ENCODE measurements at places on chromosomes 13 and 19.
A peak's percentile ranks its signal among the peaks of the same experiment; 100 is the strongest.

DNA sequence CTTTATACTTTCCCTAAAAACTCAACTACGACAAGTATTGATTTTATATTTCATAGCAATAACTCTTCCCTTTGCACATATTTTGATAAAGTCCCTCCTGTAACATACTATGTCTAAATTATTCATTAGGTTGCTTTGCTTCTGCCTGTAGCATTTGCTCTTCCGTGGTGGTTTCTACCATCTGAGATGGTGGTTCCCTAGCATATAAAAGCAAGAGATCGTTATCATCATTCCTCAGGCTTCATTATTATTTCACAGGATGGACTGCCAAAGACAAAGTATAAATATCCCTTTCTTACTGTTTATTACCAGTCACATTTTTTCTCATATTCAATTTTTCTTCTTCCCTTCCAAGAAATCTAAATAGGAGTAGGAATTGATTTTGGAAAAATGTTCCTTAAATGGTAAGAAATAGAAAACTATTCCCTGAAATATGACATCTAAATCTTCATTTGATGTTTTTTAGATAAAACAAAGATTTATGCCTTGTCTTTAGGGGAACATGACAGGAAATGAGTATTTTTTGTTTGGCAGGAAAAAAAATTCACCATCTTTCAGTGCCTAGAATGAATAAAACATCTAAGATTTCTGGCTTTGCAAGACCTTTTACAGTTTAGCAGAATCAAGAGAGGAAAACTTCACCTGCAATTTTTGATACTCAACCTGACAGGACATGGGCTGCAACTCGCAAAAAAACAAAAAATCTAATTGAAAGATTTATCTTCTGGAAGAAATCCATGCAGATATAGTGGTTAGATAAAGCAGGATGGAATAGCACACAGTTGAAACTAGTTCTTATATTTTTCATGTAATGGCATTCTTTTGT is 340.0 kb downstream of the SPRY2 start:
- DNase-seq: no peak

DNA sequence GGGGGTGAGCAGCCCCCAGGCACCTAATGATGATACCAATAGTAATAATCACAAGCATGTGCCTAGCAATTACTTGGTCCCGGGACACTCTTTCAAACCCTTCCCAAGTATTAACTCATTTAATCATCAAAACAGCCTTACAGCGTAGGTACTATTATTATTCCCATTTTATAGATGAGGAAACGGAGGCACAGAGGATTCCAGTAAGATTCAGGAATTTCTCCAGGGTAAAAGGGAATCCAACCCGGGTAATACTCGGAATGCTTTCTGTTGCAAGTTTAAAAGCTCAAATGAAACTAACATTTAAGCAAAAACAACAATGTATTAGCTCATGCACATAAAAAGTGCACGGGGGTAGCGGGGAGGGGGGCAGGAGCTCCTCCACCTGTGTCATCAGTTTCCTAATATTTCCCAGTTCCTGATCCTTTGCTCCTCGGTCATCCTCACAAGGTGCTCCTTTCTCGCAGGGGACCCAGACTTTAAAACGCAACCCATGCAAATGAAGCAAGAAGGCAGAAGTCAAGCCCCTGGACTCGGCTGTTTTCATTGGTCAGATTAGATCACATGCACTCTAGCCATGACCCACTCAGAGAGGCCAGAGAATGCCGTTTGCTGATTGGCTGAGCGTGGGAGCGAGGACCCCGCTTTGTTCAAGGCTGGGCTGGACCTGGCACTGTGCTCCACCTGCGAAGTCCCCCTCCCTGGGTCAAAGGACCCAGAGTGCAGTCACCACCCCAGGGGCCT is 38.3 kb upstream of the C19orf12 start:
- DNase-seq: no peak

GRCh38 chr13:110644892-110645521 is 29.7 kb downstream of the NAXD start:
- DNase-seq: peak; percentile 56

DNA sequence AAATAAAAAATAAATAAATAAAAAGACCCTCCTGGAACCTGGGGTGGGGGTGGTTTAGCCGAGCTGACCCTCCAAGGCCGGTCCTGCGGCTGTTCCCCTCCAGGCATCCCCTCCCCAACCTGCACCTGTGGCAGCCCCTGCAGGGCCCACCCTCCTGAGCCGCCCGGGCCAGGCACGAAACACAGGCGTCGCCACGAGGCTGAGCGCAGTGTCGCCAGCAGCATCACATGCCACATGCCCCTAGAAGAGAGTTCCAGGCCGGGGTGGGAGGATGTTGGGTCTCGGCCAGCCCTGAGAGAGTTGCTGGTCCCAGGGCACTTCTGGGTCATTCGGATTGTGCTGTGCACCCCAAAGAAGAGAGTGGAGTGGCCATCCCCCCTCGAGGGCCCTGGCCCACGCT is 82.0 kb downstream of the KDM4B start:
- no peak for DNase-seq

GRCh38 chr19:48530066-48530720 is 18.6 kb upstream of the LMTK3 start:
- no peak for DNase-seq

DNA sequence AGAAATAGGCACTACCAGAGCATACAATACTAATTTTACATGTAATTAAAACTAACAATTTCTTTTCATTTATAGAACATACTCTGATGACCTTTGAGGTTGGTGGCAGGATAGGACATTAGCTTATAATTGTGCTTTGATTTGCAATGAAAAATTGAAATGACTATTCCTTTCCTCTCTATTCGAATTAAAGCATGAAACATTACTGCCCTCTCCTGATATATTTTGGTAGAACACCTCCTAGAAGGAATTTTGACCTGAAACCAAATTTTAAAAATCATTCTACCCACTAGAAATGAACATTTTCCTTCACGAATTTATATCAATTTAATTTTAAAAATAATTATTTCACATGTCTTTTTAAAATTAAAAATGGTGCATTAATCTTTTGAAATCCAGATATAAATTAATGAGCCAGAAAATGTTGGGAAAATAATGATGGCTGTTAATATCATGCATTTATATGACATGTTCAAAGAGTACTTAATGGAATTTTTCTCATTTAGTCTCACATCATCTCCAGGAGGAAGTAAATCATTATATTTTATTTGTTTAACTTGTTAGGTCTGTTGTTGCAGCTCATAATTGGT is 556.3 kb upstream of the ARGLU1 start:
- DNase-seq: peak; percentile 71

DNA sequence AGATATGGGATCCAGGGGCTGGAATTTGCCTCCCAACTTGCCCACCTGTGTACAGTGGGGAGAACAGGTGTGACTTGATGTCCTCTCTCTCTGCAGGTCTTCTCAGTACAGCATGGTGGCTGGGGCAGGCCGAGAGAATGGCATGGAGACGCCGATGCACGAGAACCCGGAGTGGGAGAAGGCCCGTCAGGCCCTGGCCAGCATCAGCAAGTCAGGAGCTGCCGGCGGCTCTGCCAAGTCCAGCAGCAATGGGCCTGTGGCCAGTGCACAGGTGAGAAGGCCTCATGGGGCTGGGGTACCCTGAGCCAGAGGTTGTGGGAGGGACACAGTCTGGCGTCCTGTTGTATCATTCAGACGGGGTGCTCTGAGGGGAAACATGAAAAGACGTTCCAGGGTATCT is 3.0 kb downstream of the LENG8 start:
- DNase-seq: no peak

GRCh38 chr19:2136796-2137195 is 14.6 kb downstream of the AP3D1 start:
- DNase-seq: no peak

DNA sequence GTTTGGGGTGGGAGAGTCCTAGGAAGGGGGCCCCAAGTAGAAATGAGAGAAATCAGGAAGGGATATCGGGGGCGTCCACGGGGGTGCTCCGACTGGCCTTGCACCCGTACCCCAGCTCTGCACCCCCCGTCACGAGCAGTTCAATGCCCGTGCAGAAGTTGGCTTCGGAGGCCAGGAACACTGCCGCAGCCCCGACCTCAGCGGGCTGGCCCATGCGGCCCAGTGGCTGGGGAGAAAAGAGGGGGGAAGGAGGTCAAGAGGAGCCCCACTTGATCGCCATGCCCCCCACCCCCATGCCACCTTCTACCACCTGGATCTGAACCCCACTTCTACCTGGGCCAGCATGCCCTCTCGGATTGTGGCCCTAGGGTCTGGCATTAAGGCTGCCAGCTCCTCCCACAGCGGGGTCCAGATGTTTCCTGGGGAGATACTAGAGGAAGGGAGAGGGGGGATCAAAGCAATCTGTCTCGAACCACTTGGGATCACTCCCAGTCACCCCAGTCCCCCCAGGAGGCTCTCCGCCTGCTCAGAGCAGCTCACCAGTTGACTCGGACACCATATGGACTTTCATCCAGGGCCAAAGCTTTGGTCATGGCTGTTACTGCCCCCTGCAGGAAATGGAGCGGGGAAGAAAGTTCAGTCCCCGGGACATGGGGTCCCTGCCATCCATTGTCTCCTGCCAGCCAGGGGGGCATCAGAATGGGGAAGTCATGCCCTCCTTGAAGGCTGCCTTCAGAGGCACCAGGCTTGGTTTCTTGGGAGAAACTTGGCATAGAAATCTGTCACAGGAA is 2.5 kb upstream of the BCAT2 start:
- no peak for DNase-seq

DNA sequence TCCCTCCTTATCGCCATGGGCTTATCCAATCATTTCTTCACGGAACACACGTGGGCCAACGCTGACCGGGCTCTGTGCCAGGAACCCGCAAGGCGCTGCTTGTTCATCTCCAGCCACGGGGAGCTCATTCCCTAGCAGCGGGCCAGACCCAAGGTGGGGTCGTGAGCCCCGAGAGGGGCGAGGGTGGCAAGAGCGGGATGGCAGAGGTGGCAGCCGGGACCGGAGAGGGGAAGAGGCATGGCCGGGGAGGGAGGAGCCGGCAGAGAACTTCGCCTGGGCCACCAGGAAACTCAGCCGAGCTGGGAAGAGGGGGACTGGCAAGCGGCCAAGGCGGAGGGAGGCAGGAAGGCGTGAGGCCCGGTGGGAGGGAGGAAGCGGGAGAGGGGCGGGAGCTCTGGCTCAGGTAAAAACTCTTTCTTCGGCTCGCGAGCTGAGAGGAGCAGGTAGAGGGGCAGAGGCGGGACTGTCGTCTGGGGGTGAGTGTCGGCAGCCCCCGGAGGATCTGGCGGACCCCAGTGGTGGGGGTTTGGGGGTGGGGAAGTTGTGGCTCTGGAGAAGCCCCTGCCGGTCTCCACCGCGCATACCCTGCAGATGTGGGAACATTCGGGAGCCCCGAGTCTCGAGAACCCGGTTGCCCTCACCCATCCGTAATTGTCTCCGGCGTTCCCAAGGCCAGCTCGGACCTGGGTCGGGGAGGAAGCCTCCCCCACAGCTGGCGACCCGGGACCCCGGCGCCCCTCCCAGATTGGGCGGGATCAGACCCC is at the start of gene B3GNT3:
B3GNT3 (plus strand) TSS at position 408 of the 764 bp plus-strand sequence. CDS start 12,670 bp downstream, outside the sequence.
- DNase-seq: no peak

- DNase-seq: no peak
These were observed 25.4 kb downstream of the PCDH9 start for GRCh38 chr13:67204764-67205163.

GRCh38 chr19:58479303-58479702 is 3.2 kb downstream of the ZNF446 start:
- no peak for DNase-seq

GRCh38 chr19:23437901-23438300 is 42.6 kb upstream of the ZNF91 start:
- no peak for DNase-seq

DNA sequence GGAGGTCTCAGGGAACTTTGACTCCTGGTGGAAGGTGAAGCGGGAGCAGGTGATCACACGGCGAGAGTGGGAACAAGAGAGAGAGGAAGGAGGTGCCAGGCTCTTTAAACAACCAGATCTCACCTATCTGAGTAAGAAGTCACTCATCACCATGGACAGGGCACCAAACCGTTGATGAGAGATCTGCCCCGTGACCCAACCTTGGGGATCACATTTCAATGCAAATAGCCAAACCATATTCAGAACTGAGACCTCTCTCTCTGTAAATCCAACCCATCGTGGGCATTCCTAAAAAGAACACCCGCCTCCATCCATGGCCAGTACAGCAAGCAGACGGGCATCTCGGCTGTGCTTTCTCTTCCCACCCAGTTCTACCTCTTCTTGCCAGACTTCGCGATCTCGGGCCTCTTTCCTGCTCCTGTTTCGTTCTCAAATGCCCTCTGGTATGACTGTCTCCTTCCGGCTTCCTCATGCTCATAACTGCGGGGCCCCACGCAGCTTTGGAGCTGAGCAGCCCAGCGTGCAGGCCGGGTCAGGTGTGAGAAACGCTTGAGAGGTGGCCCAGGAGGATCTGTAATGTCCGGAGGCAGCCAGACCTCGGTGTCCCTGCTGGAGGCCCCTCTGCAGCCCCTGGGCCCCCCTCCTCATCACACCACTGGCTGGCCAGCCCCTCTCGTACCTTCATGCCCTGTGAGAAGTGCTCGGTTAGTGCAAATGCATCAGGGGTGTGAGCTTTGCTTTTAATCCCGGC is 97.0 kb upstream of the GPR183 start:
- no peak for DNase-seq

DNA sequence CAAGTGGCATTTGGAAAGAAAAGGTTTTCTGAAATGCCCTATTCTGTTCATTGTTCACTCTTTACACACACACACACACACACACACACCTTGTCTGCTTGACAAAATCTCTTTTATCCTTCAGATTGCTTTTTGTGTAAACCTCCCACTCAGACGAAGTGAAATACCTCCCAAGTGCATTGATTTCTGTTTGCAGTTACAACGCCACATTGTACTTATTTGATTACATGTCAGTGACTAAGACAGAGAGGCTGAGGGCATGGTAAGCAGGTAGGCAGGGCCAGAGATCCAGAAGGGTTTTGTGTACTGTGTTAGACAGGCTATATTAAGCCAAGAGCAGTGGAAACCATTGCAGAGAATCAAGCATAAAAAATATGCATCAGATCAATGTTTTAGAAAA is 561.8 kb downstream of the GPC6 start:
- DNase-seq: no peak

DNA sequence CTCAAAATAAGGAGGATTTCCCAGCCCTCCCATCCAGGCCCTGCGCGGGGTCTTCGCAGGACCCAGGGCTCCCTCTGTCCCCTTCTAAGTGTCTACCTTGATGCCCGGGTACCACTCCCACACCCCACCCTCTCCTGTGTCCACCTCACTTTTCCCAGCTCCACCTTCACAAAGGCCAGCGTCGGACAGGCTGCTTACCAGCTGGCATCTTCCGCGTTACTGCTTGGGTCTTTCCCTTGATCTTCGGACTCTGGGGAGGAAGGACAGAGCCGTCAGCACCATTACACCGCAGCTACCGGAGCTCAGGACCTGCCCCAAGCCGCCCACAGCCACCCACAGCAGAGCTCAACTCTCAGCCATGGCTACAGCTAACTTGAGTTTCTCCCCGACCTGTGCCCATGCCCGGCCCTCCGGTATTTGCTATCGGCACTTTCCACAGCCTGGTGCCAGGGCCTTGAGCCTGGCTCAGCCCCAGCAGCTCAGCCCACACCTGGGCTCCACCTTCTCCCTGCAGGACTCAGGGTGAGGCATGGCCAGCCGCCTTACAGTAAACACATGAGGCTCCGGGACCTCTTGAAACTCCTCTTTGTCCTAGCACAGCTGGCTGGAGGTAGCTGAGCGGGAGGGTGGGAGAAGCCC is 3.8 kb downstream of the C13orf46 start:
- no peak for DNase-seq

All from lung (tissue), 17 donors.